ENCODE measurements at places on chromosomes 11 and 22. TPM values are rescaled to one million over a fixed set of nuclear protein-coding genes. Genes with fewer than 3 reads are reported as not detected.

OR8D1 gene
- total RNA-seq: not detected

TTC36 gene
- total RNA-seq: 1.1 TPM

P4HA3 gene
- total RNA-seq: 1.2 TPM

C11orf87 gene
- not detected for total RNA-seq

TMEM151A gene
- total RNA-seq: 0.19 TPM

OR52I2 gene
- not detected for total RNA-seq

PKDREJ gene
- total RNA-seq: 0.06 TPM

ZBTB16 gene
- 126 TPM for total RNA-seq

EMID1 gene
- total RNA-seq: 9.6 TPM

PRSS23 gene
- total RNA-seq: 54.6 TPM

DSCAML1 gene
- total RNA-seq: 17.3 TPM
